ENCODE measurements at places on chromosomes 5 and 9.

DNA sequence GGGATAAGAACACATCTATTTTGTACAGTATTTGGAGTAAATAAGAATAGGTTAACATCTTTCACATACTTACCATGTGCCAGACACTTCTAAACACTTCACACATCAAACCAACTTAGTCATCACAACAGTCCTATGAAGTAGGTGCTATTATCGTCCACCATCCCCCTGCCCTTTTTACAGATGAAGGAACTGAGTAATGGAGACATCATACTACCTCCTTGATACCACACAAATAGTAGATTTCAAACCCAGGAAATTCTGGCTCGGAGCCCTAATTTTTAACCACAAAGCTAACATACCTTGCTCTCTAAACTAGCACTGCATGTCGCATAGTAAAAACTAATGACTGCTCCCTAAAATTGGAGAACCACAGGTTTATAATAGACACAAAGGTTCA, 4.2 kb upstream of the ZNF366 start:
- no peak for DNase-seq

GRCh38 chr9:114619191-114619761, 8.2 kb downstream of the TMEM268 start:
- DNase-seq, result no peak

GRCh38 chr9:16106021-16106571, 553.3 kb downstream of the CCDC171 start:
- DNase-seq, result no peak

DNA sequence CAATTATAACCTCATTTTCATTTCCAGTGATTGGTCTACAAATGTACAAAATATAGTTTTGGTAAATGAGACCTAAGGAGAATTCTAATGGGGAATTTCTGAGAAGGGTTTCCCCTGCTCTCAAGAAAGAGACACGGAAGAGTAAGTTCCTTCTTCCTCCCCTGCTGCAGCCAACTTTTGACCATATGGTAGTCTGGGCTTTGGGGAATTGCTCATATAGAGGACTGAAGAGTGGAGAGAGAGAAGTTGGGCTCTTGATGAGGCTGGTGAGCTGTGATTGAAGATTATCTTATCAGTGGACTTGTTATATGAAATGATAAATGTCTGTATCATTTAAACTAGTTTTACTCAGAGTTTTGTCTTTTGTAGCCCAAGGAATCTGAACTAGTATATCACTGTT, 4.3 kb upstream of the LNPEP start:
- DNase-seq, result no peak

GRCh38 chr9:131837316-131837715, 97.4 kb upstream of the RAPGEF1 start:
- no peak for DNase-seq

GRCh38 chr9:2053883-2054845, 39.0 kb downstream of the SMARCA2 start:
- no peak for DNase-seq

GRCh38 chr5:66872736-66873331, 276.6 kb downstream of the MAST4 start:
- no peak for DNase-seq

DNA sequence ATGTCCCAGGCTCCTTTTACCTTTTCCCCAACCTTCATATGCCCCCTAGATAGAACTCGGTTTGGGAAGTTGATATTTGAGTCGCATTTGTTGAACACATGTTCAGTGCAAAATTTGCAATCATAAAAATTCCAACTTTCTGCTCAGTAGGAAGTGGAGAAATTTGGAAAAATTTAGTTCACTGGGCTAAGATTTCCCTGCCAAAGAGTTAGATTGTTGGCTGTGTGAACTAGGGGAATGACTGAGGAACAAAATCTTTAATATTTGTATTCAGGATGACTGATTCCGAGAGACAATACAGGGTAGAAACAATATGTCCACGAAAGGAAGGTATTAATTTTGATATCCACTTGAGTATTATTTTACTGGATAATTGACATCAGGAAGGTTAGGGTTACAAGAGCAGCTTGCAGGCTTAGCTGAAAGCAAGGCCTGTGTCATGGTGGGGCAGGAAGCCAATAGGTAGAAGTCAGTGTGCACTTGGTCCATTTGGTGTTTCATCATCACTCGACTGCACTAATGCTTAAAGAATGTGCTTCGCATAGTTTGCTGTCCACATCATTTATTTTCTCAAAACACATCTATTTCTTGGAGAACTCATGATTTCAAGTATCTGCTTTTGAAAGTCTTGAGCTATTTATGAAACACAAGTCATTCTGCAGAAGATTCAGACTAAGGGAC, 59.4 kb upstream of the GNA14 start:
- DNase-seq, result no peak

DNA sequence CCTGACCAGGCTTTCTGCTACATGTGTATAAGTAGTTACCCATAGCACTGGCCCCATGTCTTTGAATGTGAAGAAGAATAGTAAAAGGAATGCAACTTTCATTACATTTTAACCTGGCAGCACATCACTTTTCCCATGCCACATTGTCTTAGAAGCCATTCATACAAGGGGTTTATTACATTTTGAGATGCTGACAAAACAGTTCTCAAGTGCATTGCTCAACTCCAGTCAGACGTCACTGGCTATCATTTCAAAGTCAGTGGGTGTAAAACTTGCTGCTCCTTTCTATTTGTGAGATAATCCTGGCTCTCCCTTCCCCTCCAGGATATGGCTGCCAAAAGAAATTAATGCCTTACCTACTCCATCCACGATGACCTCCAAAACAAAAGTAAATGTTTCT, 97.0 kb upstream of the VCAN start:
- DNase-seq, result no peak

- DNase-seq, result no peak
Measured at GRCh38 chr9:36793277-36793676, 220.6 kb downstream of the MELK start.

DNA sequence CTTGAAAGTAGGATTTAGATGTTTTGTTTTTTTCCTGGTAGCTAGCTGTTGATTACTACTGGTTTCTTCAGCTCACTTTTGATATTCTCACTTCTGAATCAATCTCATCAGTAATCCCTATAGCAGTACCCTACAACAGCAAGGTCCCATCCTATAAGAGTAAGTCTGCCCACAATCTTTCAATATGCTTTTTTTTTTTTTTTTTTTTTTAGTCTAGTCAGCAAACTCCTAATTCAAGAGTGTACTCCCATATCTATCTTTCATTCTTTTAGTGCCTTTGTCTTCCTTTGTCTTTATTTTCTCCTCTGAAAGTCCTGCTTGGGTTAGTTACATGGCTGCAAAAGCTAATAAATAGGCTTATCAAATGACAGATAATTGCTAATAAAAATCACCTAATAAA, 362.4 kb upstream of the RIOK2 start:
- no peak for DNase-seq

DNA sequence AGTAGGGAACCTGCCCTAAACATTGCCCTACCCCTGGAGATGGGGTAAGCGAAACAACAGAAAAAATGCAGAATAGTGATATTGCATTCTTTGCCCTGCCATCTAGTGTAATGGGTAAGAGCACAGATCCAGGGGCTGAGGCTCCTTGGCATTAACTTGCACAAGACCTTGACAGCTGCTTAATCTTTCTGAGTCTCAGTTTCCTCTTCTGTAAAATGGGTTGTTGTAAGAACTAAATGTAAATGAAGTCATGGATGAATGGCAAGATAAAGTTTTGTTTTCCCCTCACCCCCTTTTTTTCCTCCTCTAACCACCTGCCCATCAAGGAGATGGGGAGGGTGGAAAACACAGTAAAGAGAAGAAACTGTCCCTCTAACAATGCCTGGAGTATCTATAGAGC, 47.7 kb upstream of the ZNF366 start:
- DNase-seq, result no peak

DNA sequence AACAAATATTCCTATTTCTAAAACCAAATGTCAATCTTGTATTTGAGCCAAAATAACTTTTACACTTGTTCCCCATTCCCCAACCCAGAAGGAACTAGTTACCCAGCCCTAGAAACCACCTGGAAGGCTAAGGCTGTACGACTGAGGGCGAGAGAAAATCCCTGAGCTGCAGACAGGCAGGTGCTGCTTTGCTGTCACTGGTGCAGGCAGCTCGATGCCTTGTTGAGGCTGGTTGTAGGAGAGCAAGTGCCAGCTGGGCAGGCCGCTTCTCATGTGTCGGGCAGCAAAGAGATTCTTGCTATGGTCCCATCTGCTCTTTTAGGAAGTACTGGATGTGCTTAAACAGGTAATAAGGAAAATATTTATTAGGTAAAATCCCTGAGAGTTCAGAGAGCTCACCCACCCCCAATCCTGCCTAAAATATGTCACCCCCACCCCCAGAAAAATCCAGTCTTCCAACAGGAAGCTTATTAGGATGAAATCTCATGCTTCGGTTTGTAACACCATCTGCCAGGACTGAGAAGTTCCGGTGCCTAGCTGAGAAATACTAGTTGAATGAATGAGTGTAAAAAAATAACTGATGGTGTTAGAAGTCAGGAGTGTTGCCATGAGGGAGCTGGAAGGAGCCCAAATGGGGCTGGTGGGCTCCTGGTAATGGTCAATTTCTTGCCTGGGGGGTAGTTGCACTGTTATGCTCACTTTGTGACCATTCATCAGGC, 91.1 kb upstream of the DMRT1 start:
- DNase-seq, result no peak

DNA sequence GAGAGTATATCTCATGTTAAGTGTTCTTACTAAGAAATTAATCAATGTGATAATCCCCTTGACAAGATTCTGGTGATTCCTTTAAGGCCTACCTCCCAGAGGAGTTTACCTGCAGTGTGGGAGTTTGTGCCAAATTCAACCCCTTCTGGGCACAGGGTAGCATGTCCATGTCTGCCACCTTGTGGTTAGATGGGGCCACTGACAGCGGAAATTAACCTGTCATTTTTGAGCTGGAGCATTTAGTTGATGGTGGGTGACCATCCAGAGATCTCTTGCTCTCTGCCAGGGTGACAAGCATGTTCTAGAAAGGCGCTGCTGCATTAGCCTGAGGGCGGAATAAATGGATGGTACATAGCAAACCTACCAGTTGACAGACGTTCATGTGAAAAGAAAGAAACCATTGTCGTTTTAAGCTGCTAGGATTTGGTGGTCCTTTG, 132.2 kb downstream of the FBXO4 start:
- no peak for DNase-seq

DNA sequence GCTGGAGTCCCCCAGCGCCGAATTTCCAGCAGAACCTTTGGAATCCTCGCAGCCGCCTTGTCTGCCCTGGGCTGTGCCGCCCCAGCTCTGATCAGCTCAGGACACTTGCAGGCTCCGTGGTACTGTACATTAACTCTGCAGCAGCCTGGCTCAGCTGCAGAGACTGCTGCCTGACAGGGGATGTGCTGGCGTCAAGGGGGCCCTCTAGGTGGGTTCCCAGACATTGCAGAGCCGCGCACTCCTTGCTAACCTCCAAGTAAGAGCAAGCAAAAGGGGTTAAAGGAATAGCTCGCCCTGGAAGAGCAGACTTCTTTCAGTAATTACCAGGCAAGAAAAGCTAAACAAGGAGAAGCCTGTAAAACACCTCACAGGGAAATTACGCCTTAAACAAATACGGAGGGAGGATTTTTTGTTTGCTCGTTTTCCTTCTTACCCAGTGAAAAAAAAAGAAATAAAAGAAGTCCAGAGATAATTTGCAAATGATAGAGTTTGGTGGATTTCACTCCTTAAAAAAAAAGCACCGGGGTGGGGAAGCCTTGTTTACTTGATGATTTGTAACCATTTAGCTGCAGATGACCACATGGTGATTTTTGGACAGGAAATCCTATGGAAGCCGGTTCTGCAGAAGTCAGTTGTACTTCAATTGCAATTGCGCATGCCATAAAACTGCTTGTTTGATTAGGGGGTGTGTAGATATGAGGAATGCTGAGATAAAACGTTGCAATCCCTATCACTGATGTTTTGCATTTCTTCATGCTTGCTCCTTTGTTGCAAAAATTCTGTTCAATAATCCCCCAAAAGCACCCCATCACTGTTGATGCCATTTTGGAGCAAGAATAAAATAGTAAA, 305.8 kb downstream of the PDE4D start:
- DNase-seq, result no peak

- no peak for DNase-seq
Measured at GRCh38 chr5:145737578-145737977, 97.6 kb downstream of the PRELID2 start.

DNA sequence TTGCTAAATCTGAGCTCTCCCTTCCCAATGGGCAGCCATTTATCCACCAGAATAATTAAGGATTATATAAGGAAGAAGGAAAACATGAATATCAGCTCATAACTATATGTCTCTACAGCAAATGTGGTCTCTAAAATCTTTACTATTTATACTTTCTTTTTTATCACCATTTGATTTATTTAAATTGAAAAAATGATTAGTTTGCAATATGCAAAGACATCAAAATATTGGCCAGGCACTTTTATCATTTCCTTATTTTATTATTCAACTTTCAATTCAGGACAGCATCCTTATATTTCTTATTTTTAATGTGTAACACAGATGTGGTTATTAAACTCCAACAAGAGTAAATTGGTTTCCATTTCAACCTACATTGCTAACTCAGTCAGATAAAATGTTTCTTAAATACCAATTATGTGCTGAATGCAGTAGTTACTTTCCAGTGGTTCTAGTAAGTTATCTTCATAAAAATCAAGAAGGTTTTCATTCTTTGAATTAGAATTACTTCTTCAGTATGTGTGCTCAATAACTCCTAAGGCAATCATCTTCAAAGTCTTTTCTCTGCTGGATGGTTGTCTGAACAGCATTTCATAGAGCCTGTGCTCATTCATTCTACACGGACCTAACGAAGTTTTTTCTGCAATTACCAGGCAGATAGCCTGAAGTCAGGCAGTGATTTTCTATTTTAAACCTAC, 1148.0 kb downstream of the CDH12 start:
- no peak for DNase-seq

DNA sequence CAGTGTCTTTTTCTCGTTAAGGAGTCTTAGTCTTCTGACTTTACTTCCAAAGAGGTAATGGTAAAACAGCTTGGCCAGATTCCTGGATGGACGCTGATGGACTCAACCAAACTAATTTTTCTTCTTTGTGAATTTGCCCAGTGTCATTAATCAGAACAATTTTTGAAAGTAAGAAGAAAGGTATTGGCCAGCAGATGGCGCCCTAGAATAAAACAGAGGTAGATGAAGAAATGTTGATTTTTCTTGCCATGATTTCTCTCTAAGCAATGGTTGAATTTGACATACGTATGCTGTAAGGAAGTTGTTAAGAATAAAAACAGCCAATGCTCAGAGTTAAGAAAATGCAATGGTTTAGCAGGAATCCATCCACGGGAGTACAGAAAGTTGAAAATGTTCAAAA, 500.0 kb downstream of the DIRAS2 start:
- DNase-seq, result no peak

GRCh38 chr9:7402334-7403027, 397.1 kb downstream of the DMAC1 start:
- no peak for DNase-seq

- DNase-seq, result no peak
Measured at GRCh38 chr9:83423815-83424707, 114.1 kb downstream of the FRMD3 start.

All from esophagus squamous epithelium (tissue), 5 donors.